Left lung (tissue), 14 donors: ENCODE measurements at places on chromosomes 7 and 10. TPM values are rescaled to one million over a fixed set of nuclear protein-coding genes. Genes with fewer than 3 reads are reported as not detected.

Gene C10orf67
- polyA plus RNA-seq: 0.76 TPM

Gene ECHDC3
- polyA plus RNA-seq: 12.4 TPM

Gene ZP3
- polyA plus RNA-seq: 2.0 TPM

Gene LIPJ
- 0.39 TPM for polyA plus RNA-seq

Gene TRPV5
- 0.17 TPM for polyA plus RNA-seq

Gene EBF3
- polyA plus RNA-seq: 1.6 TPM

Gene C10orf53
- polyA plus RNA-seq: not detected

Gene CCDC3
- polyA plus RNA-seq: 11.8 TPM

Gene CNTNAP2
- polyA plus RNA-seq: 35.4 TPM

Gene OR6V1
- polyA plus RNA-seq: not detected

Gene BICC1
- polyA plus RNA-seq: 38.1 TPM
